Caki2 (cell line): ENCODE measurements at places on chromosomes 12 and 14. TPM values are rescaled to one million over a fixed set of nuclear protein-coding genes. Genes with fewer than 3 reads are reported as not detected.

PLEKHA5 gene
- total RNA-seq = 12.6 and 15.7 TPM in 2 replicates

GRCh38 chr12:56528846-56529245 is 7.2 kb downstream of the RBMS2 start:
- DNase-seq = no peak

DNA sequence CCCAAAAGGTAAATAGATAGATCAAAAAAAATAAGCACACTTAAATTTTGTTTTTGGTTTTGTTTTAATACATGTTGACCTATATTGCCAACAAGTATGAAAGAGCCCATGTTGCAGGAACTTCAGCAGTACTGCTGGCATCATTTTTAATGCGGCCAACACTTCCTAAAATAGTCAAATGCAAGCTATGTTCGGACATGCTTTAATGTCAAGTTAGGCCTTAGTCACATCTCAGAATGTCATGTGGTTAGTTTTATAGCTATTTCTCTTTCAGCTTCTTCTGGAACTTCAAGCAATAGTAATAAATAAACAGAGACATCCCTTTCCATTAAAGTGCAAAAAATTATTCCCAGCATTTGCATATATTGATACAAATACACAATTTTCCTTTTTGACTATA is 153.4 kb downstream of the PIK3C2G start:
- no peak for DNase-seq

GRCh38 chr12:85621041-85621440 is 215.2 kb downstream of the RASSF9 start:
- no peak for DNase-seq

GRCh38 chr12:3594966-3595365 is 104.0 kb downstream of the PRMT8 start:
- DNase-seq = no peak

- DNase-seq = no peak
Observed at GRCh38 chr12:47941871-47942613, 21.4 kb upstream of the TMEM106C start.

OR10G2 gene
- total RNA-seq = not detected in 2 replicates

ANKRD9 gene
- total RNA-seq = 14.1 and 27.5 TPM in 2 replicates

DNA sequence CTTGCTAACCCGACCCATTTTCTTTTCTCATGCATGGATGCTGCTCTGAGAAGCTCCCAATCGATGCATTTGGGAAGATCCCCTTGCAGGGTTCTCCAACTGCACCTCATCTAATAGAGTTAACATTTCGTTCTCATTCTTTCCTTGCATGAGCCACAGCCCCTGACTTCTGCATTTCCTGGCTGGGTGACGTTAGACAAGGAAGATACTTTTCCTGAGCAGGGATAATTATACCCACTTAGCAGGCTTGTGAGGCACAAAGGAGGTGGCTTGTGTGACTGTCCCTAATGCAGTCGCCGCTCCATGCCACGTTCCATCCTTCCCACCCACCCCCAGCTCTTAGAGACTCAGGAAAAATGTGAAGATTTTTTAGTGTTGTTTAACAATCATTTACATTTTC is 195.1 kb downstream of the CHST11 start:
- DNase-seq = no peak

GRCh38 chr12:84804691-84805473 is 107.7 kb downstream of the SLC6A15 start:
- DNase-seq = no peak

GRCh38 chr14:35416108-35416750 is 11.7 kb upstream of the NFKBIA start:
- no peak for DNase-seq

GRCh38 chr12:72612171-72612570 is 340.0 kb downstream of the TRHDE start:
- no peak for DNase-seq

GRCh38 chr12:96047229-96048211 is 12.1 kb upstream of the LTA4H start:
- DNase-seq = no peak
